BJ (cell line): ENCODE measurements at places on chromosomes 6 and 20.
A peak's percentile ranks its signal among the peaks of the same experiment; 100 is the strongest.

DNA sequence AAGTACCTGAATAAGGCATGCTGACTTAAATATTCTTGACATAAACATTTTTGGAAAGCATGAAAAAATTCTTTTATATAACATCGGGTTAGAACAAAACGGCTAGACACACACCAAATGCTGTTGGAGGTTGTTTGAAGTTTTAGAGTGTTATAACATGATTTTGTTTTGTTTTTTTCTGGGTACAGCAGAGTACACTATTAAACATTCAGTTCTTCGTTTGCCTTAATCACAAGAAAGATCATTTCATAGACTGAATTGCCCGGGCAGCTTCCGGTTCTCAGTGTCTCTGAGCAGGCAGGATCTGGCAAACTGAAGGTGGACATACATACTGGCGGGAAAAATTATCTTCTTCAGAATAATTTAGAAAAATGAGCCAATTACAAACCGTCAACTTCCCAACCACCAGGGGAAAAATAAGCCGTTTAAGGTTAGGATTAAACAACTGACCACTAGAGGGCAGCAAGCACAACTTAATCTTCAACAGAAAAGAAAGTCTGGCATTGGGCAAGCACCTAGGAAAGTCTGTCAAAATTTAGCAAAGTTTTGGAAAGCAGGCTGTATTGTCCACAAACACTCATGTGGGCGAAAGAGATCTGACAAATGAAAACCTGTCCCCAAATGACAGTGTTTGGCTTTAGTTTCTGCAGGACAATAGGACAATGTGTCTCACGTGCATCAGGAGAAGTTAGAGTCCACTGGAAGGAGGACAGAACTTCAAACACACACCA, 15.0 kb downstream of the ZNF217 start:
- DNase-seq = peak; percentile 48

- DNase-seq = no peak
These were observed 216.3 kb upstream of the FERMT1 start for GRCh38 chr20:6339176-6339575.

DNA sequence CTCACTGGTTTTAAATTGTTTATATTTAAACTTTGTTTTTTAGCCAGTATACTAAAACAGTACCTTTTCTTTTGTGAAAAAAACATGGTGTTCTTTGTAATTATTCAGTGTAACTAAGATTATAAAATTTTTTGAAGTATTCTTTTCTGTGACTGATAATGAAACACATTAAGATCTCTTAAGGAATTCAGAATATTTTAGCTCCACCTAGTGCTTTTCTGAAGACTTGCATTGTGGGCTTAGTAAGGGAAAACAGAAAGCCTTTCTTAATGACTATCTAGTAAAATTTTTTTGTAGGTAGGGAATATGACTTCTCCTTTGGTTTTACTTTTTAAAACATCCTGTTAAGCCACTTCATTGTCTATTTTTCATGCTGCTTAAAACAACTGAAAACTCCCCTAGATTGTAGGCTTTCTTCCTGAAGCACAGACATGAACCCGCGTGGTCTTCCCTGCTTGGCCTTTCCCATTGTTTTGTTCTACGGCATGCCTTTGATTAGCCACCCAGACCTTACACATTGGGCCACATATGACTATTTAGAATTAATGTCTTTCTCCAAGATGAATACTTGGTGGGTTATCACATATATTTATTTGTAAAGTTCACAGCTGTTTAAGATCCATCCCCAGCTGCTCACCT, 72.1 kb downstream of the AFDN start:
- DNase-seq = no peak

- no peak for DNase-seq
These were observed 43.7 kb upstream of the DST start for GRCh38 chr6:56686429-56686828.

GRCh38 chr6:21264288-21265033, 329.1 kb upstream of the SOX4 start:
- DNase-seq = no peak

- peak; percentile 62 for DNase-seq
These were observed 534.1 kb upstream of the JAG1 start for GRCh38 chr20:11207749-11208502.
